Fibroblast of mammary gland (primary cell): ENCODE measurements at places on chromosomes 3 and 15.

GRCh38 chr3:149507491-149508324 lies 33.2 kb downstream of the TM4SF4 start:
- DNase-seq, result no peak

DNA sequence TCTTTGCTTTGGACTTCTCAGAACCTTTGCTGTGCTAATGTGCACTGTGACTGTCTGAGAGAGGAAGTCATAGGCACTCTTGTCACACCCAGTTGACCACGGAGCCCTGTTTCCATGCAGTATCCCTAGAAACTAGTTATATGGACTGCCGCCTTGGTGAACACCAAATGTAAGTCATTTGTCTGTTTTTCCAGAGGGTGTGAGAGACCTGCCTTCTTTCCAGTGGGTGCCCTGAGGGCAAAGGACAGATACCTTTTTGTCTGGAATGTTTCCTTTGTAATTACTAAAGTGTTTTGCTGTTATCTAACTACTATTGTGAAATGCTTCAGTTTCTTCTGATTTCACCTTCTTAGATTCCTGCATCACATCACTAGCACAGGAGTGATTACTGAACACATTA lies 91.8 kb downstream of the LARS2 start:
- no peak for DNase-seq

- no peak for DNase-seq
Observed at GRCh38 chr3:158121295-158121694, 11.4 kb downstream of the RSRC1 start.

- peak; percentile 79 for DNase-seq
Observed at GRCh38 chr15:74375303-74375693, 7.9 kb upstream of the CYP11A1 start.

GRCh38 chr3:28042095-28042635 lies 199.3 kb upstream of the CMC1 start:
- DNase-seq, result no peak
